ENCODE measurements at places on chromosomes 1 and 21. TPM values are rescaled to one million over a fixed set of nuclear protein-coding genes. Genes with fewer than 3 reads are reported as not detected.

GRCh38 chr1:103025858-103026409, 82.4 kb downstream of the COL11A1 start:
- DNase-seq: no peak

DNA sequence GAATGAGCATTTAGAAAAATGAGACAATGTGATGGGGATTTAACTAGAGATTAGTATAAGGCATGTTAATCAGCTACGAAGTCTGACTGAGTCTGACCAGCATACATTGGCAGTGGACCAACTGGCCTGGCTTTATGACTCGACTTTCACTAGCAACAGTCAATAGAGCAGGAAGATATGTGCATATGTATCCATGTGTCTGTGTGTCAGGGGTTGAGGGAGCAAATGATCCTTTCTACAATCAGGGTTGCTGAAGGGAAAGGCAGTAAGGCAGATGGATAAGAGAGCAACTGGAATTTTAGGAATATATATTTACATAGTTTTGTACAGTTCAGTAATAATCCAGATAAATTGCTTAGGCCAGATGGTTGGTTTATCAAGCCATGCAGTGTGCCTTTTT, 645.6 kb downstream of the PLA2G4A start:
- no peak for DNase-seq

GRCh38 chr1:39751595-39751994, 12.9 kb downstream of the PPIE start:
- no peak for DNase-seq

The LRRC53 gene
- total RNA-seq: not detected

The CHRNB2 gene
- 0.07 TPM for total RNA-seq

- no peak for DNase-seq
Measured at GRCh38 chr1:5944154-5944842, 47.9 kb downstream of the NPHP4 start.

The NECTIN4 gene
- not detected for total RNA-seq

- no peak for DNase-seq
Measured at GRCh38 chr1:35832276-35832905, 24.6 kb downstream of the AGO4 start.

DNA sequence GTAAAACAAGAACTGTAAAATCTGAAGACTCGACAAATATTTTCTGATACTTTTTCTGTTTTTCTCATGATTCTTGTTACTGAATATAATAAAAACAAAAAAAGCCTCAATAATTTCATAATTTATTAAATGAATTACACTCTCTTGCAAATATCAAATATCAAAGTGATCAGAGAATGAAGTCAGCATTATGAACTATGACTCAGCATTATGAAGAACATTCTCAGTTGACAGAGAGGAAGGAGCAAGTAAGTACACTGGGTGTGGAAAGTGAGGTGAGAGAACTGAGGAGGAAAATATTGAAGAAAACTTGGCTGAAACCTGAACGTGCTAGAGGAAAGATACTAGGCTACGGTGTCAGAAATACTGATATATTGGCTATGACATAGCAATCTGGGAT, 529.5 kb downstream of the KCNT2 start:
- no peak for DNase-seq

The SIPA1L2 gene
- 4.0 TPM for total RNA-seq

- no peak for DNase-seq
Measured at GRCh38 chr1:20375563-20375962, 84.9 kb downstream of the VWA5B1 start.

GRCh38 chr21:41865002-41865777, 14.0 kb downstream of the PRDM15 start:
- DNase-seq: no peak

GRCh38 chr1:10292188-10292587, 81.8 kb downstream of the KIF1B start:
- DNase-seq: no peak

All from activated CD4-positive, alpha-beta T cell treated with anti-CD3 and anti-CD28 coated beads for 36 hours (primary cell).